SW 1271 (cell line): ENCODE measurements at places on chromosomes 7 and 10.

DNA sequence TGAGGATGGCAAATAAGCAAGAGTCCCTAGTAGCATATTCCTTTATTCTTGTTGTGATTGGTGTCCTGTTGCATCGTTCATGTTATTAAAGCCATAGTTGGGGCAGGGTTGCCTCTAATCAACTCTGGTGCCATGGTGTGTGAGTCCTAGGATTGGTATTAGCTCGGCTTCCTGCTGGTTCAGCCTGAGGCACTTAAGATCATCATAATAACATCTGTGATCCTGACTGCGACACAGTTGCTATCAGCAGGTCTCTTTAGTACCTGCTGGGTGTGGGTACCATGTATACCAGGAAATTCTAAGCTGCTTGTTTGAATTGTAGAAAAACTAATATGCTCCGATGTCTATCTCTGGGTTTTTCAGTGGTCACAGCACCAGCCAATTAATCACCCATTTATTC, 1.6 kb downstream of the WEE2 start:
- DNase-seq = no peak

DNA sequence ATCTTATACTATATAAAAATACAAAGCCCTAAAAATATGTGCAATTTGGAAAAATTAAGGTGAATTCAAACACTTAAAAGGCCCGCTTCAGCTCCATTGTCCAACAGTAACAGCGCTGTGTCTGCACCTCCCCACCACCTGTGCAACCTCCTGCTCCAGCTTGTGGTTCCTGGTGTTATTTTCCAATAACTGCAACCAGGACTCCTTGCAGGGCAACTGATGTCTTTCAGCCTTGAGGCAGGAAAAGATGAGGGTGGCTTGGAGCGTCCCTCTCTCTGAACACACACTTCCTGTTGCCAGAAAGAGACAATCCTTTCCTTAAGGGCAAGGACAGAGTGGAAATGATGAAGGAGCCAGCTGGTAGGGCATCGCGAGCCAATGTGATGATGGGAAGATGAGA, 336.0 kb downstream of the GLRX3 start:
- DNase-seq = no peak

DNA sequence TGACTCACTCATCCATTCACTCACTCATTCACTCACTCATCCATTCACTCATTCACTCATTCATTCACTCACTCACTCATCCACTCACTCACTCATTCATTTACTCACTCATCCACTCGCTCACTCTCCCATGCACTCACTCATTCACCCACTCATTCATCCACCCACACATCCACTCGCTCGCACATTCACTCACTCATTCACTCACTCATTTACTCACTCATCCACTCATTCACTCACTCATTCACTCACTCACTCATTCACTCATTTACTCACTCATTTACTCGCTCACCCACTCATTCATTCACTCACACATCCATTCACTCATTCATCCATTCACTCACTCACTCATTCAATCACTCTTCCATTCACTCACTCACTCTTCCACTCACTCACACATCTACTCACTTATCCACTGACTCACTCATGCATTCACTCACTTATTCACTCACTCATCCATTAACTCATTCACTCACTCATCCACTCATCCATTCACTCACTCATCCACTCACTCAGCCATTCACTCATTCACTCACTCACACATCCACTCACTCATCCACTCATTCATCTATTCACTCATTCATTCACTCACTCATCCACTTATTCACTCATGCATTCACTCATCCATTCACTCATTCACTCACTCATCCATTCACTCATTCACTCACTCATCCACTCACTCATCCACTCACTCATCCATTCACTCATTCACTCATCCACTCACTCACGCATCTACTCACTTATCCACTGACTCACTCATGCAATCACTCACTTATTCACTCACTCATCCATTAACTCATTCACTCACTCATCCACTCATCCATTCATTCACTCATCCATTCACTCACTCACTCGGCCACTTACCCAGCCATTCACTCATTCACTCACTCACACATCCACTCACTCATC, 74.0 kb downstream of the CARD11 start:
- no peak for DNase-seq

- DNase-seq = no peak
Measured at GRCh38 chr10:119653209-119653608, 2.0 kb downstream of the BAG3 start.

- no peak for DNase-seq
Measured at GRCh38 chr7:101669307-101669706, 40.2 kb upstream of the MYL10 start.

DNA sequence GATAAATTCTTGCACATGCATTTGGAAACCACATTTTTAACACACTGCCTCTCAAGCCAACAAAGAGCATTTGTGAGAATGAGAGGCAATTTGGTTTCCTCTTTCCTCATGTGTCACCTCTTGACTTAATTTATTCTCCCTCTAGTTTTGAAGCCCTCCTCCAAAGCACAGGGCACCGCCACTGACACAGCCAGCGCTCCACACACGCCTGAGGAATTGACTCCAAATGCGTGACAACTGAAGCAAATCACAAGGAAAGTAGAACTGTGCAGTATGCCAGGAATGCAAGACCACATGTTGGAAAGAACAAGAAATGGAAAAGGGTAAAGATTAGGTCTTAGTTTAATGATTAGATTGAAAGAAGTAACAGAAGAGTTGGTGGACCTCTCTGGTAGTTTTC, 173.3 kb downstream of the LSM5 start:
- DNase-seq = no peak

GRCh38 chr10:101162677-101163076, 31.6 kb downstream of the TLX1 start:
- no peak for DNase-seq

DNA sequence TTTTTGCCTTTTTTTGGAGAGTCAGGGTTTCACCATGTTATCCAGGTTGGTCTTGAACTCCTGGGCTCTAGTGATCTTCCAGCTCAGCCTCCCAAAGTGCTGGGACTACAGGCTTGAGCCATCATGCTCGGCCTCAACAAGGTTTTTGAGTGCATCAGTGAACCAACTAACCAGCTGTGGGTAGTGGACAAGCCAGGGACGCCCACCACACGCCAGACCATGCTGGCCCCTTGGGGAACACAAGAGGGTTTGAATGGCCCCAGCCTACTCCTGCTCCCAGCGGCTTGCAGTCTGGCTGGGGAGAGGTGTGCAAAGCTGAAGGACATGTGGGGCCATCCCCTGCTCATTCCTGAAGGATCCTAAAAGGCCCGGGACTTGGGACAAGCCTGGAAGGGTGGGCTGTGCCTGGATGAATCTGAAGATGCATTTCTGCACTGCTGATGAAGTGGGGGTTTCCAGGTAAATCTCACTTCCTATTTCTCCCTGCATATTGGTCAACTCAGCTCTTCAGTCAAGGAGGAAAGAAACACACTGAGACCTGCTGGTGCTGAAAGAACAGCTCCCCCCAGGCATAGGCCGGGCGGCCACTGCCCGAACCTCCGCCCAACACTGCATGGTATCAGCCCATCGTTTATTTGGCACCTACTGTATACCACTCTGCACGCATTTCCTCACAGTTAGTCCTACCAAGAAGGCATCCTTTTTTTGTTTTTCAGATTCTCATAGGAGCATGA, 6.9 kb downstream of the MMD2 start:
- DNase-seq = no peak

DNA sequence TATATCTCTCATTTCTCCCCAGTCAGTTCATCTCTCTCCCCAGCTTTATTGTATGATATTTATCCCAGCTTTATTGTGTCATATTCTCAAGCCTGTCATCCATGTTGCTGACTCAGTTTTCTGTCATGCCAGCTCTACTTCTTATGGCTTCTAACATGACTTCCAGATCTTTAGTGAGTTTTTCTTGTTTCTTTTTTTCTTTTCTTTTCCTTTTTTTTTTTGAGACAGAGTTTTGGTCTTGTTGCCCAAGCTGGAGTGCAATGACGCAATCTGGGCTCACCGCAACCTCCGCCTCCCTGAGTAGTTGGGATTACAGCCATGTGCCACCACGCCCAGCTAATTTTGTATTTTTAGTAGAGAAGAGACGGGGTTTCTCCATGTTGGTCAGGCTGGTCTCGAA, 28.7 kb upstream of the CALU start:
- DNase-seq = no peak

GRCh38 chr10:131854579-131855335, 46.1 kb upstream of the PPP2R2D start:
- no peak for DNase-seq

- no peak for DNase-seq
Measured at GRCh38 chr10:103617602-103618385, 124.3 kb downstream of the NEURL1 start.

DNA sequence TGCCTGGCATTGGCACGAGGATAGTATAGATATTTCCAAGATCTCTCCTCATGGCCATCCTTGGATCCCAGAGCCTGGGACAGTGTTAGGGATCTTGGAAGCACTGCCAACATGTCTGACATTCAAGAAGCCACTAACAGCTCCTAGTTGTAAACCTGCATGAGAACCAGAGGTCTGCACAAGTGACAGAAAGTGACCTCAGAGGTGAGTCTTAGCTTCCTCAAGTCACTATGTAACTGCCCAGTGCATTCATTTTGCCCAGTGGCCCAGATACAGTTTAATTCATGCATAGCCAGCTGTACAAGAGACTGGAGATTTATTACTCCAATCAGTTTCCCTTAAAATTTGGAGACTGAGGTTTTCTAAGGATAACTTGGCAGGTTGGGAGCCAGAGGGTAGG, 16.7 kb downstream of the SUGCT start:
- no peak for DNase-seq

GRCh38 chr7:128831994-128832879, 2.0 kb downstream of the FLNC start:
- DNase-seq = no peak

DNA sequence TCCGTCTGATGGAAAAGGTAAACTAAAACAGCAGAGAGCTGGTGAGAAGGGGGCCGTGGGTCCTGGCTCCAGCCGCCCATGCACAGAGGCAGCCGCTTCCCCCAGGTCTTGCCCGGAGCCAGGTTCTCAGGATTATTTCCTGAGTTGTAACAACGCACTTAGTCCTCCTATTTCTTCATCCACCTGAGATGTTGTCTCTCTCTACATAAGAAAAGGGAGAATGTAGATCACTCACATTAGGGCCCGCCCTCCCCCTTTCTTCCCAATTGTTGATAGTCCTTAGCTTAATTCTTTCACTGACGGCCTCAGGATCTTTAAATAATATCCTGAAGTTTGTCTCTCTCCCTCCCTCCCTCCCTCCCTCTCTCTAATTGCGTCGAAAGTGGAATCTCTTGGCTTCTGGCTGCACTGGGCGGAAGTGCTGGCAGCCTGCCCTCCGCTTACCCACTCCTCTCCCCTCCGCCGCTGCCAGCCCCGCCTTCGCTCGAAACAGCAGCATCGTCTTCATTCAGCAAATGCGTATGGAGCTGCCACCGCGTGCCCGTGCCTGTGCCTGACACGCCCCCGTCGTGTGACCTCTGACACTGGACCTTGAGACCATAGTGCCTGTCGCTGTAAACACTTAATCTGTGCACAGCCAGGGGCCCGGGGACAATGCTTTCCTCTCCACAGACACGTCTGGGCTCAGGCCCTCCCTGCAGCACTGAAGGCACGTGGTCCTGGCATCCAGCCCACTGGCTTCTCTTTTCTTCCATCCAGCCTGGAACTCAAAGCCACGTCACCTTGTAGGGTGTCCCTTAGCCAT, 174.5 kb upstream of the PPP2R2D start:
- DNase-seq = no peak

DNA sequence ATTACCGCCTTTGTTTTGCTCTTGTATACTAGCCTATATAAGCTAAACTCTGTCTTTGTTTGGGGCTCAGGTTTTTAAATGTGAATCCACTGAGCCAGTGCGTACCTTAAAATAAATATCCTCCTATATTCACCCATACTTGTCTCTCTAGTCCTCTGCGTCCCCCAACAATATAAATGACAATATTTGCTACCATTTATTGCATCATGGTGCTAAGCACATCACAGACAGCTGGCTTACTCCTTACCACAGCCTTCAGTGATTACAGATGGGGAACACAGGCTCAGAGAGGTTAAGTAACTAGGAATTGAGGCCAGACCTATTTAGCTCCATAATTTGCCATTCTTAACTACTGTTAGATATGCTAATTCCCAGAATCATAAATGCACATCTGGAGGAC, 3.4 kb upstream of the ADCK2 start:
- no peak for DNase-seq

DNA sequence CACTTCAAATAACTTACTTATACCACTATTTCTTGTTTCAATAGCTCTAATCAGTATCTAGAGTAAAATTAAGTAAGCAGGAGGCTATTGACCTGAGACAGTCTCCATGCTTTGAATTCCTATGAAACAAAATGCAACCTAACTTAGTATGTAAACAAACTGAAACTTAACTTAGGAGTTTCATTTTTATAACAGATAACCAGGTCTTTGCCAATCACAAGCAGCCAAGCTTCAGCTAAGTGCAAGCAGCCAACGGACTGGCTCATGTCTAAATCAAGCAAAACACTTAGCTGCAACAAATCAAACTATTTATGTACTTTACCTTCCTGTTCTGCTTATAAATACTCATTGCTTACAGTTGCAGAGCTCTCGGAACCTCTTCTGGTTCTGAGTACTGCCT, 4.4 kb upstream of the GSTK1 start:
- no peak for DNase-seq

- DNase-seq = no peak
Measured at GRCh38 chr7:54544149-54544526, 2.0 kb downstream of the VSTM2A start.

GRCh38 chr7:36870625-36871354, 146.5 kb upstream of the AOAH start:
- no peak for DNase-seq

GRCh38 chr7:124722292-124722691, 43.3 kb downstream of the GPR37 start:
- DNase-seq = no peak

- no peak for DNase-seq
Measured at GRCh38 chr7:121211253-121211652, 117.5 kb upstream of the WNT16 start.

GRCh38 chr7:11935905-11936304, 103.9 kb upstream of the THSD7A start:
- DNase-seq = no peak

- no peak for DNase-seq
Measured at GRCh38 chr7:106864298-106865081, 592 bp upstream of the PIK3CG start.

DNA sequence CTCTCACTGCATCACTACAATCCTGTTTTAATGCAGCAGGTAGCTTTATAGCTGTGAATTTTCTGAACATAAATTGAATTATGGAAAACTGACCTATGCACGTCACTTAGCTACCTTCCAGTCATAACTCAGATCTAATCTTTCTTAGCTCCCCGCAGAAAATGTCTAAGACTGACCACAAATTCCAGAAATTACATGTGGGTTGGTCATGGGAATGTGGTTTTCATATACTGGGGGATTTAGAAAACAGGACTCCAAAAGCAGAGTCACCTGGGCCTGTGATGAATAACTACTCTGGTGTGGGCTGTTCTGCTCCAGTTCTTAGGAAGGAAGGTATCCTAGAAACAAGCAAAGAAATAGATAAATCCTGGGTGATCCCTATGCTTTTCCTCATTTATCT, 178.4 kb upstream of the LRRTM3 start:
- DNase-seq = peak; percentile 64
